ENCODE measurements at places on chromosomes 1 and 21. TPM values are rescaled to one million over a fixed set of nuclear protein-coding genes. Genes with fewer than 3 reads are reported as not detected.

ERG gene
- total RNA-seq: 9.9 TPM

SAMSN1 gene
- total RNA-seq: 1.3 TPM

OPTC gene
- not detected for total RNA-seq

HCRTR1 gene
- 2.1 TPM for total RNA-seq

ASCL5 gene
- not detected for total RNA-seq

F3 gene
- 132 TPM for total RNA-seq

PPIAL4G gene
- 0.17 TPM for total RNA-seq

RIPPLY3 gene
- total RNA-seq: not detected

APCS gene
- total RNA-seq: not detected

PADI6 gene
- not detected for total RNA-seq

- no peaks in the 10 kb centered on the region for H3K36me3 ChIP-seq
- no peak overlapping the region for H3K4me3 ChIP-seq
- no peak overlapping the region for H3K27ac ChIP-seq
- peaks cover 5% of the 10 kb centered on the region for H3K4me1 ChIP-seq
- no peaks in the 10 kb centered on the region for H3K27me3 ChIP-seq
Measured at GRCh38 chr1:228363686-228364067, 43.0 kb downstream of the TRIM11 start.

- peaks cover 21% of the 10 kb centered on the region for H3K4me1 ChIP-seq
- H3K27ac ChIP-seq: peak overlapping the region; percentile 91
Measured at GRCh38 chr1:8122160-8122476, 96.0 kb upstream of the ERRFI1 start.

- H3K36me3 ChIP-seq: peaks cover 10% of the 10 kb centered on the region
- peak overlapping the region; percentile 48 for H3K4me3 ChIP-seq
- no peaks in the 10 kb centered on the region for H3K27me3 ChIP-seq
- DNase-seq: peak; percentile 88
- peaks cover 33% of the 10 kb centered on the region for H3K4me1 ChIP-seq
- peak overlapping the region; percentile 92 for H3K27ac ChIP-seq
Measured at GRCh38 chr1:155323729-155324036, 3.0 kb downstream of the RUSC1 start.

DNA sequence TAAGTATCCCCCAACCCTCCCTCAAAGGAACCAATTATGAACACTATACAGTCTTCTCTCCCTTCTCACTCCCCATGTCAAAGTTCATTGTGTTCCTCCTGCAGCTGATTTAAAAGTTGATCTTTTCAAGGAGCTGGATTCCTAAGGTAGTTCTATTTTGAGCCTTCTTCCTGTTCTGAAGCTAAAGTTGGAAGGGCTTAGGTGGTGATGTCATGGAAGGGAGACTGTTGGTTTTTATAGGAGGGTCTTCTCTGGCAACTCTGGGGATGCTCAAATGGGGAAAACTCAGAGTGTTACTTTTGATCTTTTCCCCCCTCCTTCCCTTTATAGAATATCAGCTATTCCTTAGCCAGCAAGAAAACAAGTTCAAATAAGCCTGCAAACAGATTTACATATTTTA lies 83.0 kb upstream of the AK4 start:
- peaks cover 29% of the 10 kb centered on the region for H3K4me1 ChIP-seq
- H3K27ac ChIP-seq: peak overlapping the region; percentile 100
- H3K27me3 ChIP-seq: no peaks in the 10 kb centered on the region
- DNase-seq: no peak
- H3K36me3 ChIP-seq: no peaks in the 10 kb centered on the region
- H3K4me3 ChIP-seq: peak overlapping the region; percentile 88

- no peak for DNase-seq
- H3K36me3 ChIP-seq: no peaks in the 10 kb centered on the region
- no peaks in the 10 kb centered on the region for H3K4me1 ChIP-seq
- H3K27me3 ChIP-seq: no peaks in the 10 kb centered on the region
Measured at GRCh38 chr1:14112613-14113012, 412.6 kb downstream of the PRDM2 start.

GRCh38 chr1:177925006-177925405 lies 44.9 kb downstream of the SEC16B start:
- H3K36me3 ChIP-seq: no peaks in the 10 kb centered on the region
- H3K27ac ChIP-seq: no peak overlapping the region
- H3K4me1 ChIP-seq: no peaks in the 10 kb centered on the region
- no peak for DNase-seq
- no peaks in the 10 kb centered on the region for H3K27me3 ChIP-seq

- H3K27ac ChIP-seq: no peak overlapping the region
- H3K4me1 ChIP-seq: no peaks in the 10 kb centered on the region
- DNase-seq: no peak
- no peaks in the 10 kb centered on the region for H3K27me3 ChIP-seq
- no peak overlapping the region for H3K4me3 ChIP-seq
Measured at GRCh38 chr21:15282665-15283064, 217.9 kb upstream of the NRIP1 start.

DNA sequence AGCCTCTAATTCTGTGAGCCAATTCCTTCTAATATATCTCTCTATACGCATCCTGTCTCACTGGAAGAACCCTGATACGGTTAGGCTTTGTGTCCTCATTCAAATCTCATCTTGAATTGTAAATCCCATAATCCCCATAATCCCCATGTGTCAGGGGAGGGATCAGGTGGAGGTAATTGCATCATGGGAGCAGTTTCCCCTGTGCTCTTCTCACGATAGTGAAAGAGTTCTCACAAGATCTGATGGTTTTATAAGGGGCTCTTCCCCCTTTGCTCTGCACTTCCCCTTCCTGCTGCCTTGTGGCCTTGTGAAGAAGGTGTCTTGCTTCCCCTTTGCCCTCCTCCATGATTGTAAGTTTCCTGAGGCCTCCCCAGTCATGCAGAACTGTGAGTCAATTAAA lies 116.1 kb downstream of the MRPS6 start:
- H3K27me3 ChIP-seq: no peaks in the 10 kb centered on the region
- no peaks in the 10 kb centered on the region for H3K36me3 ChIP-seq
- DNase-seq: no peak

DNA sequence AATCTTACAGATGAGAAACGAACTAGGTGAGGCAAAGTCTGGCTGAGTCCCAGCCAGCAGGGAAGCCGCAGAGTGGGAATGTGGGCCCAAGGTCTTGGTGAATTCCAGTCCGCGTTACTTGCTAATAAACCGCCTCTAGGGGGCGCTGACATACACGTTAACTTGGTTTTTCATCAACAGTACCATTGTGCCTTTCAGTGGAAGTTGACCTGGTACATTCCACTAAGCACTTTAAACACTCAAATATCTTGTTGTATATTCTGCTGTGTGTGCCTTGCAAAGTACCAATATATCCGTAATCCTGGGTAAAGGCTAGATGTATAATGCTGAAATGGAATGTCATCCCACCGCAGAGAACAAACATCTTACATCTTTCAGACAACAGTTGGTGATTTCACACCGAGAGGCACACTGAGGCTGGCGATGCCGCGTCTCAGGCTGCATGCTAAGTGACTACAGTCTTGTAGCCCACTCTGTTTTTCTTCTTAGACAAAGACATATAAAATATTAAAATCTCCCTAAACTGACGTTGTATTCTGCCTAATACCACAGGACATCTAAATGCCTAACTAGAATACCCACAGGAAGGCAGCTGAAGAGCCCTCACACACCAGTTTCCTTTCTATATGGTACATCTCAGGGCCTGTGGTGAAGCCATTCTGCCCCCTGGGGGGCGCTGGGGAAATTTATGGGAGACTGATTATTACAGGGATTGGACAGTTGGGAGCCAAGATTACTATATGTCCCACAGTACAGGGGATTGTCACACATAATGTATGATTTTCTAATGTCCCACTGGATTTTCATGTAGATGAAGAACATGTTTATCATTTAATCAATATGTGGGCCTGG lies 49.2 kb upstream of the C1orf198 start:
- no peak overlapping the region for H3K27ac ChIP-seq
- no peaks in the 10 kb centered on the region for H3K36me3 ChIP-seq
- peak; percentile 79 for DNase-seq
- H3K4me1 ChIP-seq: no peaks in the 10 kb centered on the region
- H3K4me3 ChIP-seq: no peak overlapping the region

DNA sequence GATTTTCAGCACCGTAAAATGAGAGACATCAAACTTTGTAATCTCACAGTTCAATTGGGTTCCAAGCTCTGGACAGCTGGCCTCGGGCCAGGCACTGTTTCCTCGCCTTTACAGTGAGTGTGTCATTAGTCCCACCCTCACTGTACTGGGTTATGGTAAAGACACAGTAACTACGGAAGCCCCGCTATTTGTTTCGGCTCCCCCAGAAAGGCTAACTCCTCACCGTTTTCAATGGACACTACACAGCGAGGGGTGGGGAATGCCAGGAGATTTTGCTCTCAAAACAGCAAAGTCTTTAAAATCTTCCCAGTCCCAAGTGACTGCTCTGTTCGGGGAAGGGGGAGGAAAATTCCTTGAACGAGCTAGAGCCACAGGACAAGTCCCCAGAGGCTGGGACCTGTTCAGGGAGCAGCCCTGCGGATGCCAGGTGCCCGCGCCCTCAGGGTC lies 757 bp upstream of the SPSB1 start:
- no peak overlapping the region for H3K4me3 ChIP-seq
- peaks cover 45% of the 10 kb centered on the region for H3K4me1 ChIP-seq
- peak; percentile 73 for DNase-seq
- peak overlapping the region; percentile 95 for H3K27ac ChIP-seq
- no peaks in the 10 kb centered on the region for H3K27me3 ChIP-seq
- H3K36me3 ChIP-seq: no peaks in the 10 kb centered on the region

- no peak overlapping the region for H3K4me3 ChIP-seq
- no peaks in the 10 kb centered on the region for H3K36me3 ChIP-seq
- no peak overlapping the region for H3K27ac ChIP-seq
- no peaks in the 10 kb centered on the region for H3K4me1 ChIP-seq
- no peak for DNase-seq
Measured at GRCh38 chr21:39374046-39374445, 25.2 kb upstream of the HMGN1 start.

DNA sequence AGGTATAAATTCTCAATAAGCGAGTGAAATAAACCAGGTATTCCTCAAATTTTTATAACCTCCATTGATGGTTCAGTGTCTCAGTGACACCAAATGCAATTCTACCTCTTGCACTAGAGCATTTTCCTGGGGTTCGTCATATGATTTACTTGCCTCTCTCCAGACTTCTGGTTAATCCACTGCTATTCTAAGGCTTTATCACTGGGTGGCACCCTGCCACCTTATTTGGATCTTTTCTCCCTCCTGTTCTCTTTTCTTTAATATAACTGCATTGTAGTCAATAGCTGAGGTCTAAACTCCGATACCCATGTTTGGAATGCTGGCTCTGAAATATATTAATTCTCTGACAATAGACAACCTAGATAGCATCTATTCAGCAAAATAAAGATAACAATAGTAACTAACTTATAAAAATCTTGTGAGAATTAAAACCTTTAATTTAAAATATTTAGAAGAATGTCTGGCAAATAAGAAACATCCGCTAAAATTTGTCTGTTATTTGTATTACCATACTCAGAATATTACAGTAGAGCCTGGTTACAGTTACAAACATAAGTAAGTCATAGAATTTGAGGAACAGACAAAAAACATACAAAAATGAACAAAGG lies 436.4 kb downstream of the PLA2G4A start:
- H3K27me3 ChIP-seq: no peaks in the 10 kb centered on the region
- DNase-seq: no peak
- no peak overlapping the region for H3K27ac ChIP-seq
- no peak overlapping the region for H3K4me3 ChIP-seq
- H3K36me3 ChIP-seq: no peaks in the 10 kb centered on the region

- H3K27ac ChIP-seq: no peak overlapping the region
- H3K4me1 ChIP-seq: peaks cover 26% of the 10 kb centered on the region
Measured at GRCh38 chr1:162281426-162281825, 95.2 kb downstream of the SPATA46 start.

All from thyroid gland (tissue), 4 donors.